Amniotic epithelial cell (primary cell): ENCODE measurements at places on chromosomes 2 and 18.
A peak's percentile ranks its signal among the peaks of the same experiment; 100 is the strongest.

- no peak for DNase-seq
Measured at GRCh38 chr2:65607662-65608305, 175.4 kb upstream of the SPRED2 start.

GRCh38 chr2:182447163-182447562 lies 20.3 kb upstream of the PDE1A start:
- DNase-seq = peak; percentile 40

DNA sequence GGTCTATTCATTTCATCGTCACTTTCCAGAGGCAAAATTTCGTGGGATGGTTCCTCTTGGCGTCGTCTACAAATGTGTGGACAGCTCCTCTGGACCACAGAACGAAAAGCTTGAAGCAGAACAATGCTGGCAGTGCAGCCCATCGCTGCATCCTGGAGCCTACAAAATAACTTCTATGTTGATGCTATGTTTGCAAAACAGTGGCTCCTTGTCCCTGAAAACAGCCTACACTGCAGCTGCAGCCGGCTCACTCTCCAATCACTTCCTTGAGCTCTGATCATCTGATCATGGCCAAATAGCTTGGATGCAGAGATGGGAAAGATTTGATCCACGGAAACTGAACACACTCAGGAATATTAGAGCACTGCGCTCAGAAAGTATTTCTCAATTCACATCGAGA lies 60.0 kb downstream of the DOCK10 start:
- DNase-seq = no peak

- peak; percentile 57 for DNase-seq
Measured at GRCh38 chr2:30265052-30266015, 34.0 kb downstream of the LBH start.

DNA sequence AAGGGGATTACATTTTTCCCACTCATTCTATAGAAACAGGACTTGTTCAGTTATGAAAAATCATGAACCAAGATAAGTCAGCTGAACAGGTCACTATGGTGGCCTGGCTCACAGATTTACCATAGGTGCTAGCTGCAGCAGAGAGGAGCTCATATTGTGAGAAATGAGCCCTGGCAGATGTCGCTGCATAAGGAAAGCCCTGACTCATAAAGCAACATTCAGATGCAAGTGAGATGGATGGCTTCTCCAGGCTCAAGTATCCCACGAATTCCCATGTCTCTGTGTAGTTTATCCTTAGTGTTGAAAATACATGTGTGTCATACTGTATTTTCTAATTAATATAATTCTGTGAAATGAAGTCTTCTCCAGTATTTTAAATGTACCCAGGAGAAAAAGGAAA lies 115.0 kb upstream of the LHCGR start:
- DNase-seq = peak; percentile 55

GRCh38 chr18:10804126-10804525 lies 278.3 kb downstream of the NAPG start:
- DNase-seq = no peak

DNA sequence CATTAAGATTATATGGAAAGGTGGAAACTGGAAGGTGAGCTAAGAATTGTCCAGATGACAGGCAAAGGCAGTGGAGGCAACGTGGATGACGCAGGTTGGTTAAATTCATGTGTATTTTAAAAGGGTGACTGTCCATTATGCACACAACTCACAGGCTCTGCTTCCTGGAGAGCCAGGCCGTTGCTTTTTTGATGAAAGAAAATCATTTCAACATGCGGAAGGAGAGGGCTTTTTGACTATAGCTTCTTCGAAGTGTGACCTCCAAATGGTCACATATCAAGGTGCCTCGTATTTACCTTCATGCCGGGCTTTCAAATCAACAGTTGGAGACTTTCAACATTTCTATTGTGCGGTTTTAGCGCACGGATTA lies 126.7 kb downstream of the MYCN start:
- DNase-seq = no peak

DNA sequence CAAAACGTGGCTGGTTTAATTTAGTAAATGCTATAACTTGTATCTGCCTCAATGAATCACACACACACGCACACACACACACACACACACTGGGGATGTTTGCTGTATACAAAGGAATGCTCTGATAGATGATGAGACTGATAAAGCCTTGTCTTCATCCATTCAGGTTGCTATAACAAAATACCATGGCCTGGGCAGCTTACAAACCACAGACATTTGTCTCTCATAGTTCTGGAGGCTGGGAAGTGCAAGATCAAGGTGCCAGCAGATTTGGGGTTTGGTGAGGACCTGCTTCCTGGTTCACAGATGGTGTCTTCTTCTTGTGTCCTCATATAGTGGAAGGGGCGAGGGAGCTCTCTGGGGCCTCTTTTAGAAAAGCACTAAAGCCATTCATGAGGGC lies 149.5 kb upstream of the HDAC4 start:
- no peak for DNase-seq

DNA sequence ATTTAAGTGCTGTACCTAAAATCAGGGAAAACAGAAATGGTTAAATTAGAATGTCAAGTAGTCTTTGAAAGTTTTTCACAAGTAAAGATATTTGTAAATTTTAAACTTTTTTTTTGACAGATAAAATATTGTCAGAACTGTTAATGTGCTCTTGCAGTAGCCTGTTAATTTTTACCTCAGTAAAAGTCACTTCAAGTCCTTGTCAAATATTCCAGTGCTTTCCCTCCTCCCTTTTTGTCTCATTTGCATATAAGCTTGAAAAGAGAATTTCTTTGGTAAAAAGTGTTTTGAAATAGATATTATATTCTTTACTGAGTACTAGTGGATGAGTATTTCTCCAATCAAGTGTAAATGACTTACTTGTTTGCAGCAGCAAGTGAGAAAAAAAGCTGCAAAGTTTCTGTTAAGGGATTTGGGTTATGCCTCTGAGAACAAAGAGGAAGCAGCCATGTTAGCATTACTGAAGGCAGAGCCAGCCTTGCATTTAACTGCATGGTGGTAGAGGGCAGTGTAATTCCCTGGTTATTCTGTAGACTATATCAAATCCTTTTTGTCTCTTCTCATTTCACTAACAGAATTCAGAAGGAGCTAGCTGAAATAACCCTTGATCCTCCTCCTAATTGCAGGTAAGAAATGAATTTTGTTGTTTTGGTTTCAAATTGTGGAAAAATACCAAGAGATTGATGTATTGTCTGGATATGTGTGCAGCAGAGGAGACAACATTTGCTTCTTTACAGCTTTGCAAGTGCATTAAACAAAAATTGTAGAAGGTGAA lies 3.2 kb downstream of the UBE2E3 start:
- peak; percentile 67 for DNase-seq

DNA sequence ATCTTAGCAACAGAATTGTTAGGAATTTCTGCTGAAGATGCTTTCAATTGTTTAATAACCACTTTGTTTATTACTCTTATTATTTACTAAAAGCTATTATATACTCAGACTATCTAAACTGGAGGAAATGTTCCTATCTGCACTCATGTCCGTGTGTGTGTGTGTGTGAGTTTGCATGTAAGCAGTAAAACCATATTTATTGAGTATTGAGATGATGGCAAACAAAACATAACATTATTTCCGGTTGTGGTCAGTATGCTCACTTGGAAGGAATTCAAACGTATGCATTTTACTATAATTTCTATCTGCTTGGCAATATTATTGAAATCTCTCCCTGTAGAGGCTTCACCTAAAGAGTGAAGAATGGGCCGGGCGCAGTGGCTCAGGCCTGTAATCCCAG lies 43.0 kb upstream of the ZNF804A start:
- no peak for DNase-seq

- peak; percentile 88 for DNase-seq
Measured at GRCh38 chr2:85536479-85536878, 2.5 kb upstream of the MAT2A start.

- DNase-seq = no peak
Measured at GRCh38 chr2:56291711-56292110, 107.9 kb downstream of the CCDC85A start.

DNA sequence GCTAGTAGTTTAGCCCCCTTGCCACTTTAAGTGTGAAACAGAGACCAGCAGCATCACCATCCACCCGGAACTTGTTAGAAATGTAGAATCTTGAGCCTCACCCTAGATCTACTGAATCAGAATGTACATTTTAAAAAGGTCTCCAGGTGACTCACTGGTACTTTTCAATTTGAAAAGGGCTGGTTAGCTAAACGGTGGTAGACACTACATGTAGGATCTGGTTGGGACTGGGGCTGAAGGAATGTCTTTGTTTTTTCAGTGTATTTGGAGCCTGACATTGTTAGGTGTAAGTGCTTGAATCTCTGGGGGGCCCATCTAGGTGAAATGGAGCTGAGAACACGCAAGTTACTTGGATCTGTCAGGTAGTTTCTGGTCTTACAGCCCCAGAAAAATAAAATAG lies 44.0 kb upstream of the XPO1 start:
- no peak for DNase-seq

DNA sequence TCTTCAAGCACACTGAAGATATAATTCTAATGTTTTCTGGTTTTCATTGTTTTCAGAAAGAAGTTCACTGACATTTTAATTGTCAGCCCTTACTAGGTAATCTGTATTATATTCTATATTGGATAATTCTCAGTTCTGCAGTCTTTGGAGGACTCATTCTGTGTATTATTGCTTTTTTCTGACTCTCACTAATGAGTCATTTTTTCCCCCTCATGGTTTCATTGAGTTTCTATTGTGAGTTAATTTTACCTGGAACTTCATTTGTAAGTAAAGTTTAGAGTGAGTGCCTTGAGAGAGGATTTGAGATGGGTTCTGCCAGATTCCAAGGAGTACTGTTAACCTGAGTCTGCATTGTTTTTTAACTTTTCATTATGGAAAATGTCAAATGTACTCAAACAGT lies 90.4 kb upstream of the LYPD1 start:
- no peak for DNase-seq

DNA sequence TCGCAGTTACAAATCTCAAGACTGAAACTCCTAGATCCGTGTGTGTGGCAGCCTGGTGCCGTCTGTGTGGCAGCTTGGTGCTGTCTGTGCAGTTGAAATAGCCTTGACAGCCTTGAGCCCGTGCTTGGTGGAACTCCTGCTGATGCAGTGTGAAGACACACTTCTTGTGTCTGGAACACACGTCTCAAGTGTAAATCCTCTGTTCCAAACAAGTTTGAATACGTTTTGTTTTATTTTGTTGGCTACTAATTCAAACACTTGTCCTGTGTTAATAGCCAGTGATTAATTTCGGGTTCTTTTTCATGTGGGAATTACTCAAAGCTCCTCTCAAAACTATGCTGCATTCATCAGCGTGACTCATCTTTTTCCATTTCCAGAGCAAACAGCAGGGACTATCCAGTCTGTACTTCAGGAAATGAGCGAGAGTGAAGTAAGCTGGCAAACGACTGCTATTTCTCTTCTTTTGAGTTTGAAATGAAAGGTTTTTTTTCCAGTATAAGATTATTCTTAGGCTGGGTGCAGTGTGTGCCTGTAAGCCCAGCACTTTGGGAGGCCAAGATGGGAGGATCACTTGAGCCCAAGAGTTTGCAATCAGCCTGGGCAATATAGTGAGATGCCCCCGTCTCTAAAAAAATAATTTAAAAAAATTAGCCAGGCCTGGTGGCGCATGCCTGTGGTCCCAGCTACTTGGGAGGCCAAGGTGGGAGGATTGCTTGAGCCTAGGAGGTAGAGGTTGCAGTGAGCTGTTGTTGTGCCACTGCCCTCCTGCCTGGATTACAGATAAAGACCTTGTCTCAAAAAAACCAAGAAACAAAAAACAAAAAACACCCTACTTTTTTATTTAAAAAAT lies 152.9 kb downstream of the SPP2 start:
- DNase-seq = peak; percentile 96

GRCh38 chr2:48207201-48207641 lies 300.9 kb upstream of the FBXO11 start:
- DNase-seq = no peak

GRCh38 chr2:63058921-63059792 lies 8.5 kb downstream of the OTX1 start:
- DNase-seq = no peak

DNA sequence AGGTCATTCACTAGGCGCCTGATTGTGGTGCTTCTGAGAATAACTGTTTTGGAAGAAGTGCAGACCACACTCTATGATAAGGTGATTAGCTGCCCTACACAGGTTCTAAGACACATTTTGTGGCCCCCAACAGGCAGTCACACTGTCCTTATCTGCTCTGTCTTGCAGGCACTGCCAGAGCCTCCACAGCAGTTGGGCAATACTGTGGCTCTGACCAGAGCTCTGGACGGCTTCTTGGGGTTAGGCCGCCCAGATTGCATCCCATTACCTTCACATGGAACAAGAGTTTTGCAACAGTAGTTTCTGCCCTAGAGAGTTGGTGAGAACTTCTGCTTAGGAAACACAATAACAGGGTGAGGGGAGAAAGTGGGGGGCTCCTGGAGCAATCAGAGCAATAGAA lies 22.7 kb downstream of the RUFY4 start:
- peak; percentile 82 for DNase-seq

DNA sequence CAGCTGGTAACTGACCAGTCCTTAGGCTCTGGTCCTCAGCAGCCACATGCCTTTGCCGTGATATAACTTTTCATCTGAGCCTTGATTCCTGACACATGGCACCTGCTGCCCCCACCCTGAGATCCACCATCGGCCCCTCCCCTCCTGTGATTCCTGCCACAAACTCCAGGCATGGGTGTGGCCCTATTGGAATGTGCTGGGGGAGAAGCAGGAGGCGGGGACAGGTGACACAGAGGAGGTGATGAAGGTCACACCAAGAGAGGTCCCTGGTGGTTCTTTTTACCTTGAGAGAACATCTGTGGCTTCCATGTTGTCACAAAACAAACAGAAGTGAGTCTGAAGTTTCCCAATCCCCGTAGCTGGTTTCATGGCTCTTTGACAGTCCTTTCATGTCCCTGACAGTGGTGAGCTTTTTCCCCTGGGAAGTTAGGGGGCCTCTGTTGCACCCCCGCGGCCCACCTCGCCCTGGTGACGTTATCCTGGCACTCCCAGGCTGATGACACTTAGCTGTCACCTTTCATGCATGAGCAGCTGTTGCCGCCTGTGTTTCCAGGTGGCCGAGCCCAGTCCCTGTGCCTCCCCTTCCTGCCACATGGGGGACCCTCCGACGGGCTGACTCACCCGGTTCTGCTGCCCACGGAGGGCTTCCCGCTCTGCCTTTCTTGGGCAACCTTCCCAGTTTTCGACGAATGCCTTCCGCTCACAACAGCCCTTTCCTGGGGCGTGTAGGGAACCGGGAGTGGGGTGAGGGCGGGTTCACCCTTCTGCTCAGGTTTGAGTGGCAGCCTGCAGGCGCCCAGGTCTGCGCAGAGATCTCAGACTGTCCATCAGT lies 66.3 kb upstream of the GLI2 start:
- peak; percentile 40 for DNase-seq

- no peak for DNase-seq
Measured at GRCh38 chr2:44205169-44205568, 36.5 kb downstream of the PPM1B start.

DNA sequence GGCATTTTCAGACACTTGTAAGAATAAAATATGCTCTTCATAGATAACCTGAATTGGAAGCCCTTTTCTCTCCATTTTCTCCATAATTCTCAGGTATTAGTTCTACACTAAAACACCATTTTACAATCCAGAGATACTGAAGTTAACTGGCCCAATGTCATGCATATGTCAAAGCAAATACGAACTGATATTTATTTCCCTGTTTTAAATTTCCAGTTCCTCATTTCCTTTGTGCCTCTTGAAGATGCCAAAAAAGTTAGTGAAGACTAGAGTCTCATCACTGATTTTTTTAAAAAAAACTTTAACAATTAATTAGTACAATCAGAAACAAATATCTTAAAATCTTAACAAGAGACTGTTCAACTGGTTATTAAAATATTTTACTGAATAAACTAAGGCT lies 52.8 kb upstream of the ITGB6 start:
- DNase-seq = no peak

- no peak for DNase-seq
Measured at GRCh38 chr2:7953195-7953594, 728.7 kb upstream of the ID2 start.
